Mesothelial cell of epicardium (in vitro differentiated cells): ENCODE measurements at places on chromosomes 3 and 15.
A peak's percentile ranks its signal among the peaks of the same experiment; 100 is the strongest.

DNA sequence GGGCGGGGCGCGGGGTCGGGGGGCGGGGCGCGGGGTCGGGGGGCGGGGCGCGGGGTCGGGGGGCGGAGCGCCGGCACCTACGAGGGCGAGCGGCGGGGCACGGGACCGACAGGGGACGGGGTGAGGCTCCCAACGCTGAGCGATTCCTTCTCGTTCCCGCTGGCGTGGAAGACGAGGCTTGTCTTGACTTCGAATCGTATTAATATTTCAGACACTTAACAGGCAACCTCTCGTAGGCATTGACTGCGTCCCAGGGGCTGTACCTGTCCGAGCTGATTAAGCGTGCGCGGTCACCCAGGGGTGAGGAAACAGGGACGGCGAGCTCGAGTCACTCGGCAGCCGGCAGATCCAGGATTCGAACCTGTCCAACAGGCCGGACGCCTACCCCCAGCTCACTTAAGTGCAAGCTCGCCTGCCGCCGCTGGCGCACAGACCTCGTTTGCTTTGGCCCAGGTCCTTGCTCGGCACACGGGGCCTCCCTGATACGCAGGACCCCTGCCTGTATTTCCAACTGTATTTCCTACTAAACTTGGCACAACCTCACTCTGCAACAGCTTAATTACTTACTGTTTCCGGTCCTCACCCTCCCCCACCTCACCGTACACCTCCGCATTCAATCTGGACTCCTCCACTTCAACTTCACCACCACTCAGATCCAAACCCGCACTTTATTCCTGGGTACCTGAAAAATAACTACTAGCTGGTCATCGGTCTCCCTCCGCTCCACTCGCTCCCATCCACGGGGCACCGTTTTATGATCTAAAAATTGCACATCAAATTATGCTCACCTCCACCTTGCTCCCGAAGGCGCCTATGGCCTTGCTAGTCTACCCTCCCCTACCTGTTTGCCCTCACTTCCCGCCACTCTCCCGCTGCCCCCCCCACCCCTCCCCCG is 722 bp upstream of the ZXDC start:
- no peaks in the 10 kb centered on the region for H3K36me3 ChIP-seq
- H3K27me3 ChIP-seq = no peaks in the 10 kb centered on the region
- peak; percentile 72 for DNase-seq
- H3K27ac ChIP-seq = peak overlapping the region; percentile 82

DNA sequence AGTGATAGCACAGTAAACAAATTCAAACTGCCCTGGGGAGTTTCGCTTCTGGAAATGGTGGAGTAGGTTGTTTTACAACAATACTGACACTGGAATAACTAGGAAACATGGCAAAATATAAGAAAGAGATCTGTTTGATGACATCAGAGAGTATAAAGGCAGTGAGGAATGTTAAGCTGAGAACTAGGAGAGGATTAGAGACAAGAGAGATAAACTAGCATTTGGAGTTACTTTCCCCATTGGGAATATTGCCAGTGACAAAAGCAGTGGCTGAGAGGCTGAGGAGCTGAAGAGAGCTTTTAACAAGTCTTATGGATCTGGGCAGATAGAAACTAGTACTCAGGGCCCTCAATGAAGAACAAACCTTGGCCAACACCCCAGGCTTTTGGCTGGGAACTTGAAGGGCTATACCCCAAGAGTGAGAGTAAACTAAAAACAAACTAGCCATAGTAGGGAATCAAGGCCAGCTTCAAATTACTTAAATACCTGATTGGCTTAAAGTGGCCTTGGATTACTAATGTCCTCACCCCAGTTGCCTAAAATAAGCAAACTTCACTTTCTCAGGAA is 280.4 kb downstream of the KLF13 start:
- H3K4me3 ChIP-seq = no peak overlapping the region
- H3K36me3 ChIP-seq = no peaks in the 10 kb centered on the region
- peaks cover 3% of the 10 kb centered on the region for H3K27me3 ChIP-seq
- no peak overlapping the region for H3K27ac ChIP-seq

DNA sequence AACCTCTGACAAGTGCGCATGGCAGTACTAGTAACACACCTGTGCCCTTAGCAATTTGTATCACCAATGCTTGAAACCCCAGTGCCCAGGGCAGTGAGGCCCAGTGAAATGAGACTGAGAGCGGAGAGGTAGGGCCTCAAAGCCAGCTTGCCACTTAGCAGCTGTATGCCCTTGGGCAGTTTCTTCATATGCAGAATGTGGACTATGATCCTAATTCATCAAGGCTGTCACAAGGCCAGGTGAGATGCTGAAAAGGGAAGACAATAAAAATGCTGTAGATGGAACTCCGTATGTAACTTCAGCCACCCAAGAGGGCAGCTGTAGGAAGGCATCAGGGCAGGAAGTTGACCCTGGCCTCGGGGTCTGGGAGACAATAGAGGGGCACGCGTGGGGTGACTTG is 74.4 kb downstream of the KY start:
- no peaks in the 10 kb centered on the region for H3K36me3 ChIP-seq
- H3K27me3 ChIP-seq = peaks cover 2% of the 10 kb centered on the region
- H3K4me3 ChIP-seq = no peak overlapping the region
- H3K27ac ChIP-seq = no peak overlapping the region
- DNase-seq = no peak

- no peak overlapping the region for H3K27ac ChIP-seq
- DNase-seq = no peak
- no peaks in the 10 kb centered on the region for H3K27me3 ChIP-seq
- H3K4me3 ChIP-seq = no peak overlapping the region
- H3K4me1 ChIP-seq = peaks cover 2% of the 10 kb centered on the region
These were observed 95.3 kb downstream of the TIGIT start for GRCh38 chr3:114389156-114389555.

DNA sequence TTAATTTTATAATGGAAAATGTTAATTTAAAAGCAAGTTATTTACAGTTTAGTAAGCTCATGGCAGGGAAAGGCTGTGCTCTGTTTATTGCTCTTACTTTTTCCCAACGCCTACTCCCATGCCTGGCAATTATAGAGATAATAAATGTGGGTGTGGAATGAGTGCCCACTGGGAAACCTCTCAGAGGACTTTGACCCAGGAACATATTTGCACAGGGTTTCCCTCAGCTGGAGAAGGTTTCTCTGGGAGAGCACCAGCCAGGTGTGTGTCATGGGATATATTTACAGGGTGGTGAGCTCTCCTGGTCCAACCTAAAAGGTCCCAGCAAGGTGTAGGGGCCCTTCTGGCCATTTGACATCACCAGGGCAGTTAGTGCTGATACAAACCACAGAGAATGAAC is 27.9 kb downstream of the ZNF710 start:
- no peaks in the 10 kb centered on the region for H3K27me3 ChIP-seq
- DNase-seq = no peak
- peaks cover 9% of the 10 kb centered on the region for H3K36me3 ChIP-seq
- H3K27ac ChIP-seq = no peak overlapping the region
- no peak overlapping the region for H3K4me3 ChIP-seq

DNA sequence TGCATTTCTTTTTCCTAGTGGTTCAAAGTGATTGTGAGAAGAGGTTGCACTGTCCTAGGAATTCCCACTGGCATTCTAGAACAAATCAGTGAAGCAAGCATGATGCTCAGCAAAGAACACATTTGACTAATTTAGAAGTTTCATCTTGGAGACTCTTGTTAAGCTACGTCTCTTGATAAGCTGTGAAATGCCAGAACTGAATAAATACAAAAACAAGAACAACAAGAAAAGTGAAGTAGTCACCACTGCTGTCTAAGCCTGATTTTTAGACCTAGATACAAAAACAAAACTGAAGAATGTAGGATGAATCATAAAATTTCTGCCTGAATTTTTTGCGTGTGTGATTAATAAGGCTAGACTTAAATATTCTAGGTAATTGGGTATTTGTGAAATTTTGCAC is 1162.4 kb downstream of the TUSC7 start:
- DNase-seq = no peak
- H3K4me3 ChIP-seq = no peak overlapping the region
- no peaks in the 10 kb centered on the region for H3K27me3 ChIP-seq
- H3K4me1 ChIP-seq = peaks cover 24% of the 10 kb centered on the region
- no peak overlapping the region for H3K27ac ChIP-seq
